ENCODE measurements at places on chromosomes 11 and 22. TPM values are rescaled to one million over a fixed set of nuclear protein-coding genes. Genes with fewer than 3 reads are reported as not detected.

GRCh38 chr11:88164320-88164719, 10.9 kb downstream of the RAB38 start:
- no peak for DNase-seq
- H3K27ac ChIP-seq: no peak overlapping the region
- H3K36me3 ChIP-seq: no peaks in the 10 kb centered on the region

DNA sequence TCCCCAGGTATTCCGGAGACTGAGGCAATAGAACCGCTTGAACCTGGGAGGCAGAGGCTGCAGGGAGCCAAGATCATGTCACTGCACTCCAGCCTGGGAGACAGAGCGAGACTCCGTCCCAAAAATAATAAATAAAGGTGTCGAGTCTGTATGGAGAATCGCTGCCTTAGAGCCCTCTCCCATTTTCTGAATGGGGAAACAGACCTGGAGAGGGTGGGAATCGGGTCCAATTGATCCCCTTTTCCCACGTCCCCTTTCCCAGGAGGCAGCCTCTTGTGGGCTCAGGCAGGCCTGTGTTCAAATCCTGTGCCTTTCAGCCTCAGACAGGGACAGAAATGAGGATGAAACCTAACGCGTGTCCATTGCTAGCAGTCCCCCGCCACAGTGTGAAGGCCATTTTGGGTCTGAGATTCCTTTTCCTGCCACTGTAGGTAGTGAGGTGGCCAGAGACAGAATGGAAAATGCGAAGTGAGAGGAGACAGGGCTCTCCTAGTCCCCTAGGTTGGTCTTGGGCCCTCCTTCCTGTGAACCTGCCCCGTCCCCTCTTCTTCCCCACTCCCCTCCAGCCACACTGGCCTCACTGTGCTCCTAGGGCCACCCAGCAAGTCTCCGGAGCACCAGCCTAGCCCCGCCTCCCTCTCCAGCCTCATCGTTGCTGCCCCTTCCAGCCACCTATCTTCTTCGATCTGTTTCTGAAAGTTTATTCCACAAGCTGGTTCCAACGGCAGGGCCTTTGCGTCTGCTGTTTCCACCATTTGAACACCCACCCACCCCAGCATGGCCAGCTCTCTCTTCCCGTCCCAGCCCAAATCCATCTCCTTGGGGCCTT, 2.7 kb upstream of the POLDIP3 start:
- DNase-seq: no peak
- no peaks in the 10 kb centered on the region for H3K27me3 ChIP-seq
- H3K4me3 ChIP-seq: no peak overlapping the region

DNA sequence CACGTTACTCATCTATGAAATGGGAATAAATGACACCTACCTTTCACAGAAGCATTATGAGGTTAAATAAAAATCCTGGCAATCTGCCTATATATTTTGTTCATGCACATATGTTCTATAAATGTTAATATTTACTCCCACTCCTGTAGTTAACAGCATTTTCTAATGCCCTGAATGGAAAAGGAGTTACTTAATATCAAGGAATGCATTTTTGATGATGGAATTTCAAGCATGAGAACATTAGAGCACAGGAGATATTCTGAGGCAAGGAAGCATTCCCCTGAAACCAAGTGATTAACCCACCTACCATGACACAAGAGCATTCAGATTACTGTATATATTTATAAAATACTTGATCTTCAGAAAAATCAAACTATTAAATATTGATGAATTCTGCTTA, 102.1 kb downstream of the ARHGAP32 start:
- H3K4me1 ChIP-seq: no peaks in the 10 kb centered on the region
- no peaks in the 10 kb centered on the region for H3K36me3 ChIP-seq
- DNase-seq: no peak
- H3K27ac ChIP-seq: no peak overlapping the region

EP300 gene
- total RNA-seq: 156 TPM

DNA sequence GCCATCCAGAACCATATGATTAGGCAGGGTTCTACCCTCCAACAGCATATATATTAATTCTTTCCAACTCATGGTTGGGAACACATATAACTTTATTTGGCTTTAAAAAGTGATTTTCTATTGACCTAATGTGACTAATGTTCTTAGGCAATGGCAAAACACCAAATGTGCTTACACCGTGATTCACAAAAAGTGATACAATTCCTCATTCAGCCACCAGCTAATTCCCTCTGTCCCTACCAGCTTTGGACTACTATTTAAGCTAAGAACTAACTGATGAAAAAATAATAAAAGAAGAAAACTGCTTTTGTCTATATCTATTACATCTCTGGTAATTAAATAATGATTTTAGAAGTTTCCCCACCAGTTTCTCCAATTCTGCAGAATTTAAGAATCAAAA, 4.7 kb downstream of the CTSC start:
- H3K4me1 ChIP-seq: no peaks in the 10 kb centered on the region
- DNase-seq: no peak
- H3K36me3 ChIP-seq: no peaks in the 10 kb centered on the region

- no peak overlapping the region for H3K27ac ChIP-seq
- no peaks in the 10 kb centered on the region for H3K4me1 ChIP-seq
- DNase-seq: no peak
- no peaks in the 10 kb centered on the region for H3K27me3 ChIP-seq
- no peaks in the 10 kb centered on the region for H3K36me3 ChIP-seq
Measured at GRCh38 chr11:111807076-111807475, 40.9 kb upstream of the PPP2R1B start.

DNA sequence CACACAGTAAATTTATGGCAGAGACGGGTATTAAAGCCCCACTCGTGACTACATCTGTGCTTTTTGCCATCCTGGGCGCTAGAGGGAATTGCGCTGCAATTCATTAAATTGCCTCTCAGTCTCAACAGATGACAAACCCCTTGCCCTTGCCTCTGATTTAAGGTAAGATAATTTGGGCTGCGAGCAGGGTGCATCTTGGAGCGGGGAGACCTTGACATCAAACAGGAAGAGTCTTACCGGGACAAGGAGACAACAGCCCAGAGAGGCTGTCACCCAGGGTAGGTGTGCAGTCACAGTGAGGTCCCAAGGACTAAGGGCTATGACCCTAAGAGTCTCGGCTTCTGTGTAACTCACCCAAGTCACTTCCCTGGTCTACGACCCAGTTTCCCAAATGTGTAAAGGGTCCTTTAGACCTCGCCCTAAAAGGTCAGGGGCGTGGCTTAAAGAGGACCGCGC, 449 bp upstream of the TOM1 start:
- H3K4me1 ChIP-seq: no peaks in the 10 kb centered on the region
- H3K4me3 ChIP-seq: peak overlapping the region; percentile 59
- H3K36me3 ChIP-seq: no peaks in the 10 kb centered on the region

DNA sequence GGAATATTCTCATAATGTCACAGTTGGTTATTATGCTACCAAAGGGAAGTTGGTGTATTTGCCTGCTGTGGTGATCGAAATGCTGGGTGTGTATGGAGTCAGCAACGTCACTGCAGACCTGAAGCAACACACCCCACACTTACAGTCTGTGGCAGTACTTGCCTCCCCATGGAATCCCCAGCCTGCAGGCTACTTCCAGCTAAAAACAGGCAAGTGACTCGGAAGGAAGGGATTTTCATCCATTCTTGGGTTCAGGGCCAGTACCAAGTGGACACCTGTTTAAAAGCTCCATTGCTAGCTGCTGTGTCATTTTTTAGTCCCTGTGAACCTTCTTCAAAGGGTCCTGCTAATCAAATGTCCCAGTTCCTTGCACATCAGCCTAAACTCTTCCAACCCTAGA, 149.6 kb downstream of the C11orf91 start:
- H3K4me1 ChIP-seq: no peaks in the 10 kb centered on the region
- DNase-seq: no peak
- no peak overlapping the region for H3K4me3 ChIP-seq
- H3K27ac ChIP-seq: no peak overlapping the region
- no peaks in the 10 kb centered on the region for H3K36me3 ChIP-seq

- DNase-seq: no peak
- H3K27ac ChIP-seq: no peak overlapping the region
- H3K36me3 ChIP-seq: no peaks in the 10 kb centered on the region
- no peaks in the 10 kb centered on the region for H3K4me1 ChIP-seq
- no peak overlapping the region for H3K4me3 ChIP-seq
Measured at GRCh38 chr22:25366876-25367466, 147.5 kb downstream of the CRYBB2 start.

DNA sequence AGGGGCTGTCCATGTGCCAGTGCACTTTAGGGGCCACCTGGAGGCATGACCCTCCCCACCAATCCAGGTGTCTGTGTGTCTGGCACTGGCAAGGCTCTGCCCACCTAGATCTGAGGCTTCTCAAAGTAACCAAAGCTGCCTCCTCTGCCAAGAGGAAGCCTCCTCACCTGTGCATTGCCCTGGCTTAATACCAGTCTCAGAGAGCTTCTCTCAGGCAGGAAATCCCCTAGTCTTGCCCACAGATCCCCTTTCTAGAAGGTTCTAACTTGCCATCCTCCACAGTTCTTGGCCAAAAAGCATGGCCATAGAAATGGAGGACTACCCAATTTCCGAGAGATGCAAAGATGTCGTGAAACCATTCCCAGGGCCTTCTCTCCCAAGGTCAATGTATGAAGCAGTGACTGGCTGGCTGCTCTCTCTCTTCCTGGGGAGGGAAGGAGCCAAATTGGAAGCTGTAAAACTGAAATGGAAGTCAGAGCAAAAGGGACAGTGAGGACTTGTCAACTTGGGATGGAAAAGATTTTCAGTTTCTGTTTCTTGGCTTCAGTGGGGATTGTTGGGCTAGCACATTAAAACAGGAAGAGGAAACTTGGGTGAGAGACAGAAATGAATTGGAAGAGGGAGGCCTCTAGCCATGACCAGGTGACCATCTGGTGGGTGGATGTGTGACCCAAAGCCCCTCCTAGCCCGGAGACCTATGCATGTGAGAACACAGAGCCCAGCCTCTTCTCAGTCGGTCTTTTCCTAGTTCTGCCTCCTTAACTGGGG, 68.8 kb downstream of the PRDM11 start:
- no peaks in the 10 kb centered on the region for H3K4me1 ChIP-seq
- no peaks in the 10 kb centered on the region for H3K36me3 ChIP-seq
- no peak overlapping the region for H3K27ac ChIP-seq
- DNase-seq: no peak

DNA sequence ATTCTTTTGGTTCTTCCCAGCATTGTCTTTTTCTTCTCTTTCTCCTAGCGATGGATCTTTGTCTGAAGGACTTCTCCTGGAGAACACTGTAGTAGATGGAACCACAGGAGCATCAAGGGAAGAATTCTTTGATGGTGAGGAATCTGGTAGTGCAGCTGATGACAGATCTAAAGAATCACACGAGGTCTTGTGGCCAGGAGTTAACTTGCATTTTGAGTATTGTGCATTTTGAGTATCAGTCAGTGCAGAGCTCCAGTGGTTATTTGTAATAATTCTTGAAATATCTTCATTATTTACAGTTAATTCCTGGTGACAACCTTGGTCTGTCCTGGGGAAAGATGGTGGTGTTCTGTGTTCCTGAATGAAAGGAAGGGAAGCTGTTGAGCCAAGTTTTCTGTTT, 14.5 kb upstream of the POGLUT3 start:
- H3K36me3 ChIP-seq: no peaks in the 10 kb centered on the region
- H3K27me3 ChIP-seq: no peaks in the 10 kb centered on the region
- DNase-seq: no peak
- no peak overlapping the region for H3K27ac ChIP-seq
- H3K4me3 ChIP-seq: no peak overlapping the region

DNA sequence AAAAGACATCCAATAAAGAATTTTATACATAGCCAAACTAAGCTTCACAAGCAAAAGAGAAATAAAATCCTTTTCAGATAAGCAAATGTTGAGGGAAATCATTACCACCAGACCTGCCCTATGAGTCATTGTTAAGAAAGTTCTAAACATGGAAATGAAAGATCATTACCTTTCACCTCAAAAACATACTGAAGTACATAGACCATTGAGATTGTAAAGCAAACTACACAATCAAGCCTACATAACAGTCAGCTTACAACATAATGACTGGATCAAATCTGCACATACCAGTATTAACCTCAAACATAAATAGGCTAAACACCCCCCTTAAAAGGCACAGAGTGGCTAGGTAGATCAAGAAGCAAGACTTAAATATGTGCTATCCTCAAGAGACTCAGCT, 501.0 kb upstream of the LUZP2 start:
- H3K36me3 ChIP-seq: no peaks in the 10 kb centered on the region
- no peaks in the 10 kb centered on the region for H3K4me1 ChIP-seq
- H3K4me3 ChIP-seq: no peak overlapping the region
- H3K27ac ChIP-seq: no peak overlapping the region
- no peaks in the 10 kb centered on the region for H3K27me3 ChIP-seq

DNA sequence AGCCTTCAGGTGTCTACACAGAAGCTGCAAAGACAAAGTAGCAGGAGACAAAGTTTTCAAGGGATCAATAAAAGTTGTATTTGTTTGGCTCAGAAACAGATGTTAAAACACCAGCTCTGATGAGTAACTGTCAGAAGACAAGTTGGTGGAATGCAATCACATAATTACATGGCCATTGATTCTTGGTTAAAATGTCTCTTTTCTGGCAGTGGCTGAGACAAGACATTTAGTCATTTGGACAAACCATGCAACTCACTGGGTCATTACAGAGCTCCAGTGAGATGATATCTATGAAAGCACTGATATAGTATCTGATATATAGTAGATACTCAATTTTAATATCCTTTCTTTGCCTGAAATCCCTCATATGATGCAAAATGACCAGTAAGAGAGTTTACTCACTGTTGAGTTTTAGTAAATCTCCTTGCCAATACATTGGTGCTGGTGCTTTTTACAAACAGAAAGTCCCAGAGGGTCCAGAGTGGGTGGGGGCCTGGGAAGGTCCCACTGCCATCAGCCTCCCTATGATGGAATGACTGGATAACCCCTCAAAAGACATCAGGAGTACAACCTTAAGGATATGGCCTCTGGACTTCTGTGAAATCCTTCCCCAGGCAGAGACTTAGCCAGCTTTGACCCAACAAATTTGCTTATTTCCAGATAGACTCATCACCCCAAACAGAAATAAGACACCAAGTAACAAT, 95.0 kb downstream of the SLC1A2 start:
- H3K4me1 ChIP-seq: no peaks in the 10 kb centered on the region
- H3K4me3 ChIP-seq: no peak overlapping the region
- H3K27ac ChIP-seq: no peak overlapping the region
- H3K36me3 ChIP-seq: no peaks in the 10 kb centered on the region
- no peaks in the 10 kb centered on the region for H3K27me3 ChIP-seq
- DNase-seq: no peak

DNA sequence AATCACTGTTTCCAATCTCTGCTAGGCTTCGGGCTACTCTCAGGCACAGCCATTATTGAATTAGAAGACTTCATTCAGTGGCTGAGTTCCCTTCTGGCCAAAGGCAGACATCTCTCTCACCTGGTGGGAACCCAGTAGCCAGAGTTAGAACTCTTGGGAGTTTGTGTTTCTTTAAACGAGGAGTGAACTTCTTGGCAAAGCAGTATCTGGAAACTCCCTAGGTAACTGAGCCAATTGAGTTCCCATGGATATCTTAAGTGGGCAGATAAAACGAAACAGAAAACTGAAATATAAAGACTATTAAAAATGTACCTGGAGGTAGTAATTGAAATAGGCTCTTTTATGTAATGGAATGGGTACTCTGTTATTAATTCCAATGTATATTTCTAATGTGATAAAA, 125.6 kb downstream of the NELL1 start:
- no peaks in the 10 kb centered on the region for H3K4me1 ChIP-seq
- DNase-seq: no peak
- no peaks in the 10 kb centered on the region for H3K36me3 ChIP-seq
- no peak overlapping the region for H3K27ac ChIP-seq
- no peak overlapping the region for H3K4me3 ChIP-seq
- H3K27me3 ChIP-seq: no peaks in the 10 kb centered on the region

GRCh38 chr22:31227186-31227585, 15.1 kb downstream of the LIMK2 start:
- H3K36me3 ChIP-seq: no peaks in the 10 kb centered on the region
- no peak overlapping the region for H3K4me3 ChIP-seq
- no peak for DNase-seq
- peaks cover 6% of the 10 kb centered on the region for H3K4me1 ChIP-seq
- no peaks in the 10 kb centered on the region for H3K27me3 ChIP-seq

- no peak overlapping the region for H3K27ac ChIP-seq
- H3K4me3 ChIP-seq: no peak overlapping the region
Measured at GRCh38 chr11:2213384-2213842, 41.8 kb upstream of the TH start.

Measured in prostate gland (tissue), 2 donors.